8988T (cell line): ENCODE measurements at places on chromosomes 3 and 15.
A peak's percentile ranks its signal among the peaks of the same experiment; 100 is the strongest.

DNA sequence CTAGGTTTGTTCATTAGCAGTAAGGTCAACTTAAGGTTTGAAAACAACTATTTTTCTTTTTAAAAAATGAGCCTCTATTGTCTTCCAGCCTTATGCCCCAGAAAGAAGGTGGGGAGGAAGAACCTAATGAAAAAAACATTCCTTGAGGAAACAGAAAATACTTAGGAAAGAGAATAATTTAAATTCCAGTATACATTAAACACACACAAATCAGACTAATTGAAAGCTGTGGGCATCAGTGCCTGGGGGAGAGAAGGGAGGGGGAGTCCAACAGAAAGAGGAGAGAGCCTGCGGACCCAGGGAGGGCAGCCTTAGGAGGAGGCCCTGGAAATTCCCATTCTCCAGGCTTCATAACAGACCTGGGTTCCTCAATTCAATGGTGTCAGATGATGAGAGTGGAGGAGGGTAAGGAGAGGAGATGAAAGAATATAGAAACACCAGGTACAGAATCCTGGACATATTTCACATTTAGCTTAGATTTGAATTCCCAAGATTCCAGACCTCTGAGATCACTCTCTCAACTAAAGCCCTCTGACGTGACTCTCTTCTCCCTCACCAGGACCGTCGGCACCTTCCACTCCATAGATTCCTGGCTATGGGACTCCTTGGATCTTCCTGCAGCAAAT is 320.5 kb upstream of the UMPS start:
- DNase-seq = peak; percentile 22

DNA sequence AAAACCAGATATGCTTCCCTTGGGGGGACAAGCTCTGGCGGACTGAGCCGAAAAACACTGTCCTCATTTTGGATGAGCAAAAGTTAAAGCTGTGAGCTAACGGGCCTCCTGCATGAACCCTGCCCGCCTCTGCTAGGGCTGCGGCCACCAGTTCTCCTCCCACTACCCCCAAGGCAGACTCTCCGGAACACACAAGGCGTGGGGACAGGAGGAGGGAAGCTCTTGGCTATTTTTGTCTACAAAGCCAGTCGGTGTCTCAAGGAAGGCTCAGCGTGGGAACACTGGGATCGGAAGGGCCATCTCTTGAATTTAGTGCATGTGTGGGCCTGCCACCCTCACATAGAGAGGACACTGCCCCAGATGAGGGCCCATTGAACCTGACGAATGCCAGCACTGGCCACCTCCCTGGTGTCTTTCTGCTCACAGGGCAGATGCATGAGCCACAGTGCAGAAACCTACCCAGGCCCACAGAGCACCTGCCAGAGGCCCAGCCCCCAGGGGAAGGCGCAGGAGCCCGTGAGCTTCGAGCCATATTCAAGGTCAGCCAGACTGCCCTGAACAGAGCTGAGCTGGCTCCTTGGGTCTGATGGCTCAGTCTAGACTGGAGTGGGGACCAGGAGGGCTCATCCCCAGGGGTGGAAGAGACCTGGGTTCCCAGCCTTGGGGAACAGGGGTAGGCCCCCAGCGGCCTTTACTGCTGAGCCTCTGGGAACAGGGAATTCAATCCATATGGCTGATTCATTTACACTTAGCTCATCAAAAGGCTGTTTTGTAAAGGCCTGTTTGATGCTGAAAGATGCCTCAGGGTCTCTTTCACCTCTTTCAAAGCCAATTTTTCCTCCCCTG is 38.3 kb downstream of the HCN4 start:
- no peak for DNase-seq

- DNase-seq = no peak
Observed at GRCh38 chr15:71568227-71568626, 242.1 kb upstream of the NR2E3 start.

- no peak for DNase-seq
Observed at GRCh38 chr3:101943029-101943428, 93.7 kb downstream of the NFKBIZ start.

DNA sequence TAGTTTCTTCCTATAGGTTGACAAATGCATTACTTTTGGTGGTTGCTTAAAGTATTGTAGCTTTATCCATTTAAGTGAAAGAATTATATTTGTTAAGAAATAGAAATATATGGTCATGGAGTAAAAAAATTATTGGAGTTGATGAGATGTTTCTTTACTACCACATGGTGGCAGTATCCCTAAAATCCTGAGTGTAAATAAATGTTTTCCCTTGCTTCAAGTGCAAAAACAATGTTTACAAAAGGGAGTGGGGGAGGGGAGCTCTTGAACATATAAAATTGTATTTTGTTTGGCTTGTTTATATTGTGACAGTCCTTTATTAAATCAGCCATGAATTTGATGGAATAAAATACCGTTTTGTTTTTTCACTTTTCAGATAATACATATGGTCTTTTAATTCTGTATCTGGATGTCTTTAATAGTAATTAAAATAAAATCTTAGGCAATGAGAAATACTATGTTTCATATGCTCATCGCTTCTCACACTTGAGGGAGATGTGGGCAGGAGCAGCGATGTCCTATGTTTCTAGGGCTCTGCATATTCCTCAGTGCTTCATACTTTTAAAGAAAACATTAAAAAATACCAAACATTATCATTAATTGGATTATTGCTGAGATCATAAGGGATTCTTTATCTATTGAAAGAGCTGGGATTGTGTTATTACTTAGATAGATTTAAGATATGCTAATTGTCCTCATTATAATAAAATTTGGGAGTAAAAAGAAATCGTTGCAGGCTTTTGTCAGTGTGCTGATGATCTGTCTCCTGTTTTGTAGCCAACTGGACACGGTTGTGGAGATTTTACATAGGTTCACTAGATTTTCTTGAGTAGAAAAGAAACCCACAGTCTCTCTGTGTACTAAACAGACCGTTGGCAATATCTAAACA is 349.7 kb downstream of the TUSC7 start:
- DNase-seq = no peak

DNA sequence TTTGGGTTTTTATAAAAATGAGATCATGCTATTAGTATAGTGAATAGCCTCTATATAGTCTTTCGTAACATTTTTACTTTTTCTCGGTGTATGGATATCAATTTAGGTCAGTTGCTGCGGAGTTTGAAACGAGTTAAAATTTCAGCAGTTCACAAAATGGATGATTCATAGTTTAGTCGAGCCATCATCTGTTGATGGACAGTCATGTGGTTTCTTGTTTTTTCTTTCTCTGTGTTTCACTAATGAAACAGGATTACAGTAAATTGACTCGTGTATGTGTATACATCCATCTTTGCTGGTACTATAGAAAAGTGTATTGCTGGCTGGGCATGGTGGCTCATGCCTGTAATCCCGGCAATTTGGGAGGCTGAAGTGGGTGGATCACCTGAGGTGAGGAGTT is 106.8 kb downstream of the IGF1R start:
- no peak for DNase-seq

DNA sequence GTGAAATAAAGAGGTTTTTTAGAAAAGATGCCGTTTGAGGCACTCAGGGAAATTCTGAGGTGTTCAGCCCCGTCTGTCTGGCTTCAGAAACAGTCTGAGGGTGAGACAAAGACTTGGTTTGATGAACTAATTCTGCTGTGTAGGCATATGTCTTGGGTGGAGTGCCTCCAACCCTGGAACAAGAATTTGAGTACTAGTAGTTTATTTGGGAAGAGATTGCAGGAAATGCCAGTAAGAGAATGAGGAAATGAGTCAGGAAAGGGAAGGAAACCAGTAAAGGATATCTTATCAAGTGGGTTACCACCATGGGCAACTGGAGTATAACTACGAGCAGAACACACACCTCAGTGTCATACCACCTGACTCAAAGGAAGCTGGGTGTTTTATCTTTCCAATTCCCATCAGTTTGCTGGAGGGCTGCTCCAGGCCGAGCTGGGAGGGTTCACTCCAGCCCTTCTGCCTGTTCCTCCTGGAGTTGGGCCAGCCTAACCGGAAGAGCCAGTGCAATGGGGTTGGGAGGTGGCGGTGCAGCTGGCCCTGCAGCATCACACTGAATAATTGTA is 75.3 kb downstream of the TGFBR2 start:
- peak; percentile 27 for DNase-seq

- DNase-seq = no peak
Observed at GRCh38 chr3:171195686-171196085, 169.2 kb upstream of the SLC2A2 start.

- no peak for DNase-seq
Observed at GRCh38 chr3:41304593-41304992, 105.3 kb downstream of the CTNNB1 start.

- no peak for DNase-seq
Observed at GRCh38 chr3:24505691-24506550, 11.3 kb upstream of the THRB start.

GRCh38 chr3:54527953-54528352 is 399.9 kb downstream of the LRTM1 start:
- DNase-seq = no peak

- DNase-seq = no peak
Observed at GRCh38 chr3:182954553-182955235, 25.6 kb downstream of the DCUN1D1 start.
